Naive thymus-derived CD4-positive, alpha-beta T cell (primary cell): ENCODE measurements at places on chromosomes 7 and 10. TPM values are rescaled to one million over a fixed set of nuclear protein-coding genes. Genes with fewer than 3 reads are reported as not detected.

GRCh38 chr10:42987575-42987974, 89.3 kb upstream of the RET start:
- no peak overlapping the region for H3K4me3 ChIP-seq
- no peaks in the 10 kb centered on the region for H3K36me3 ChIP-seq
- no peak overlapping the region for H3K27ac ChIP-seq
- no peak for DNase-seq

The CLIP2 gene
- 1.1 and 1.3 TPM in 2 replicates for total RNA-seq

GRCh38 chr10:1183033-1183396, 126.8 kb downstream of the WDR37 start:
- no peaks in the 10 kb centered on the region for H3K36me3 ChIP-seq
- H3K27me3 ChIP-seq, result no peaks in the 10 kb centered on the region

DNA sequence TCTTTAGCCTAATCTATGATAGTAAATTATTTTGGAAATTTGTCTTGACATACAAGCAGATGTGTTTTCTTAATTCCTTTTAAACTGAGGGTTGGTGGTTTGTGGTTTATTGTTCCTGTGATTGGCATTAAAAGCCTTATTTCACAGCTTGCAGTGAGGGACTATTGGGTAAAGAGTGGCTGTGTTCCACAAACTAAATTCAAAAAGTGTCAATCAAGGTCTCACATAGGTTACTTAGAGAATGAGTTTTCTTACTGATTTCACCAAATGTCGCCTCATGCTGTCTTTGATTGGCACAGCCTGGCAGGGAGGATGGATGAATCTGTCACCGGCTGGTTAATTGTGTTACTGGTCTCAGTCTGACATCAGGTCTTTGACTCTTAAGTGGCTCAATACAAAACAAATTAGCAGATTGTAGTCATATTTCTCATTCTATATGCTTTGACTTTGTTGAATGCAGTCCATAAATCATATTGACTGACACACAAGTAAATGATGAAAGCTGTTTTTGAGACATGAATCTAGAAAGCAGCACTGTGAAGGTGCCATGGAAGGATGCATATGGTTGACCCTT, 66.8 kb upstream of the CYP26C1 start:
- no peak overlapping the region for H3K27ac ChIP-seq
- H3K4me3 ChIP-seq, result no peak overlapping the region
- no peaks in the 10 kb centered on the region for H3K4me1 ChIP-seq

GRCh38 chr10:130105724-130106123, 4.9 kb downstream of the C10orf143 start:
- no peak for DNase-seq
- no peak overlapping the region for H3K4me3 ChIP-seq
- no peak overlapping the region for H3K27ac ChIP-seq
- H3K4me1 ChIP-seq, result peaks cover 11% of the 10 kb centered on the region
- H3K36me3 ChIP-seq, result peaks cover 2% of the 10 kb centered on the region
- no peaks in the 10 kb centered on the region for H3K27me3 ChIP-seq

The TUBAL3 gene
- total RNA-seq, result not detected

GRCh38 chr7:5693529-5693928, 87.9 kb downstream of the RNF216 start:
- H3K4me1 ChIP-seq, result peaks cover 41% of the 10 kb centered on the region
- H3K36me3 ChIP-seq, result no peaks in the 10 kb centered on the region
- peak overlapping the region; percentile 86 for H3K27ac ChIP-seq
- H3K27me3 ChIP-seq, result no peaks in the 10 kb centered on the region
- H3K4me3 ChIP-seq, result peak overlapping the region; percentile 60

The CDHR1 gene
- 0.30 TPM for total RNA-seq

DNA sequence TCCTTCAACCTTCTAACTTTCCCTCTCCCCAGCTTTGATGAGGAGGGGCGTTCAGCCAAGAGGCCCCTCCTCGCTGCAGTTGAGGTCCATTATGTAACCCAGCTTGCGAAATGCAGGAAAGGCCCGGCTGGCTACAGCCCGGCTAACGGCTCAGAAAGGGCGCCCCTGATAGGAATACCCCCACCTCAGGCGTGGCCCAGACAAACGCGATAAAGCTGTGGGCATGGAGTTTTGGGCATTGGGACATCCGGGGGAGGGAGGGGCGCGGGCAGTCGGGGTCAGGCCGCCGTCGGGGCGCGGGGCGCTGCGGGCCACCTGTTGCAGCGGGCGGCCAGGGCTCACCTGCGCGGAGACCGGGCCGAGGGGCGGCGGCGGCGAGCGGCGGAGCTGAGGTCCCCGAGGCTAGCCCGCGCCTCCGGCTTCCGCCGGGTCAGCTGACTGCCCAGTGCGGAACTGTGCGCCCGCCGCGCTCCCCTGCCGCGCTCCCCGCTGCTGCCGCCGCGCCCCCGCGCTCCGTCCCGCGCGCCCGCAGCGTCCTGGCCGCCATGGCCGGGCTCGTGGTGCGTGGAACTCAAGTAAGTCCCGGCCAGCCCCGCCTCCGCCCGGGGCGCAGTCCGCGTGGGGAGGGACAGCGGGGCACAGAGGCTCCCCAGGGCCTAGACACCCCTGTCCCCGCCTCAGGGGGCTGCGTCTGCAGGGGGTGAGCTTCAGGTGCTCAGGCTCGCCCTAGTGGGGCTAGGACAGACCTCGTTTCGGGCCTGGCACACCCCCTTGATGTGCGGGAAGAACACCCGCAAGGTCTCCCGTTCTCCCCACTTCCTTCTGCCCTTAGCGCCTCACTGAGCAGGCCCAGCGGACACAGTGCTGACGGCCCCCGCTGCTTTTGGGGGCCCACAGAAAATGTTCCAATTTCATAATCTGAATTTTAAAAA, at the start of gene LRMDA:
Gene LRMDA (plus strand): TSS at position 445 of the 932 bp plus-strand sequence.
- H3K4me1 ChIP-seq, result no peaks in the 10 kb centered on the region
- H3K27me3 ChIP-seq, result no peaks in the 10 kb centered on the region
- no peak within 1 kb of the TSS for H3K4me3 ChIP-seq
- no peak within 1 kb of the TSS for H3K27ac ChIP-seq
- DNase-seq, result no peak

The PRKAR1B gene
- total RNA-seq, result 18.1 TPM

DNA sequence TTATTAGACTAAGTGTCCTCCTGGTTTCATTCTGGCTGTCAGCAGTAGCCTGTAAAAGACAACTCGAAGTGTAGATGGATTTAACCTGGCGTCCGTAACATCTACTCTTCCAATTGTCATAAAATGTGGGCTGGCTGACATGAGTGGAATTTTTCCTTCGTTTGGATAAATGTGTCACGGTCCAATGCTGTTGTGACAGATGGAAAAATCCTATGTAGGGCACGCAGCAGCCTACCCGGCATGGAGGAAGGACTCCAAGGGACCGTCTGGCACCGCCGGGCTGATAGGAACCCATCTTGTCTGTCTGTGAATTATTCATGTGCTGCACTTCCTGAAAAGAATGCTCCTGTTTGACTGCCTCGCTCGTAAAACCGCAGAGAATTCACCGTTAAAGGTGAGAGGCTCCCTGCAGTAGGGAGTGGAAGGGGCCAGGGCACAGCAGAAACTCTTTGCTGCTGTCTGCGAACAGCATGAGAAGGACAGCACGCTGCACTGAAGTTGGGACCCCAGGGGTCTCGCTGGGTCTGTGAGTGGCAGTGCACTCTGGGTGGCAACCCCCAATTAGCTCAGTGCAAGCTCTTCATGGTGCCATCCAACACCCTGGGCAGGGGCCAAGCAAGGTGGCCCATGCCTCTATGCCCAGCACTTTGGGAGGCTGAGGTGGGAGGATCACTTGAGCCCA, 1.6 kb upstream of the ORAI2 start:
- H3K36me3 ChIP-seq, result no peaks in the 10 kb centered on the region
- peak; percentile 74 for DNase-seq
- no peaks in the 10 kb centered on the region for H3K27me3 ChIP-seq
- peaks cover 49% of the 10 kb centered on the region for H3K4me1 ChIP-seq
- peak overlapping the region; percentile 96 for H3K27ac ChIP-seq

DNA sequence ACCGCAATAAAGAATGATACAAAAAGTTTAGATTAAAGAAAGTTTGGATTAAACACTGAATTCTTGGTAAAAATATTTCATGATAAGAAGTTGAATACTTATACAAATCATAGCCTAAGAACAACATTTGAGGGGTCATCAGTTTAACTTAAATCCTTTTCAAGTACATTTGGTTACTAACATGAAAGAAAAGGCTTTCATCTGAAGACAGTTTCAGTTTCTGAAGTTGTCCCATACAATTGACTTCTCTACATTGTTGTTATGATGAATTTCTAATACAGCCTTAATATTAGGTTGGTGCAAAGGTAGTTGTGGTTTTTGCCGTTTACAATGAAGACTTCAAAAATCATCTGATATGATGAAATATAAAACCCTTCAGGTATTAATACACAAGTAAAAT, 317.5 kb upstream of the MAGI2 start:
- no peaks in the 10 kb centered on the region for H3K27me3 ChIP-seq
- no peak overlapping the region for H3K27ac ChIP-seq
- no peaks in the 10 kb centered on the region for H3K36me3 ChIP-seq
- no peak for DNase-seq

DNA sequence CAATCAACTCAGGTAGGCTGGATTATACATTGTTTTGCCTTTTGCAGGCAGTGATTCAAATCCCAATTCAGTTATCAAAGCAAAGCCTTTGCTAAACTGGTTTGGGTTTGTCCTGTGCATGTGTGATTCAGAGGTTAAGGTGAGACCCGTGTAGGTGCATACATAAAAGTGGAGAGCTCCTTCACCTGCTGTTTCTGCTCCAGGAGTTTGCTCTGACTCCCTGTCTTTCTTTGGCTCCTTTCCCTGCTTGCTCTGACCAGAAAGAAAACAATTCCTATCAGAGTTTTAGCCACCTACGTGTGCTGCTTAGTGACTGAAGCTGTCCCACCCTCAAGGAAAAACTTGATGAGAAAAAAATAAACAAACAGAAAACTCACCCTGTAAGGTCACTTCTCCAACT, 101.1 kb downstream of the TPST1 start:
- no peak for DNase-seq
- no peak overlapping the region for H3K27ac ChIP-seq
- no peaks in the 10 kb centered on the region for H3K4me1 ChIP-seq
- no peak overlapping the region for H3K4me3 ChIP-seq
- no peaks in the 10 kb centered on the region for H3K36me3 ChIP-seq

- no peak overlapping the region for H3K4me3 ChIP-seq
- no peaks in the 10 kb centered on the region for H3K36me3 ChIP-seq
- H3K27me3 ChIP-seq, result no peaks in the 10 kb centered on the region
- H3K27ac ChIP-seq, result no peak overlapping the region
- DNase-seq, result no peak
Observed at GRCh38 chr10:77177161-77177560, 460.4 kb downstream of the KCNMA1 start.

- no peaks in the 10 kb centered on the region for H3K4me1 ChIP-seq
- no peak overlapping the region for H3K27ac ChIP-seq
- H3K27me3 ChIP-seq, result no peaks in the 10 kb centered on the region
- no peak overlapping the region for H3K4me3 ChIP-seq
- H3K36me3 ChIP-seq, result no peaks in the 10 kb centered on the region
- DNase-seq, result no peak
Observed at GRCh38 chr7:21543528-21544302, 876 bp downstream of the DNAH11 start.

- no peak overlapping the region for H3K4me3 ChIP-seq
- H3K36me3 ChIP-seq, result no peaks in the 10 kb centered on the region
- peaks cover 17% of the 10 kb centered on the region for H3K4me1 ChIP-seq
- no peak overlapping the region for H3K27ac ChIP-seq
- H3K27me3 ChIP-seq, result no peaks in the 10 kb centered on the region
Observed at GRCh38 chr10:35456784-35457183, 120.5 kb downstream of the CCNY start.

The FBXO24 gene
- total RNA-seq, result 3.1 TPM

DNA sequence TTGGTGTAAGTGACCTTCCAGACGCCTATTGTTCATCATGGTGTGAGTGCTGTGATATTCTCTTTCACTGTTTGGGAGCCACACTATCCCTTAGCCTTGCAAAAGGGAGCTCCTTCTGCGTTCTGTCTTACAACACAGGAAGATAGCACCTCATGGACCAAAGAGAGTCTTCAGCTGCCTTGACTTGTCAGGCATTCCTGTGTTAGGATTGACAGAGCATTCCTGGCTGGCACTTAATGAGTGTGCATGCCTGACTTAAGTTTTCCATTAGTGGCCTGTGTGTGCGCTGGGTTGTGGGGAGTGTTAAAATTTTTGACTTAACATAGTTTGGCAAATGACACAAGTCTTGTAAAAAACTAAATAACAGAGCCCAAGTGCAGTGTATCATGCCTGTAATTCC, 21.9 kb upstream of the MSRB2 start:
- H3K27me3 ChIP-seq, result no peaks in the 10 kb centered on the region
- no peaks in the 10 kb centered on the region for H3K36me3 ChIP-seq
- no peak overlapping the region for H3K27ac ChIP-seq
- no peak overlapping the region for H3K4me3 ChIP-seq
- no peaks in the 10 kb centered on the region for H3K4me1 ChIP-seq

DNA sequence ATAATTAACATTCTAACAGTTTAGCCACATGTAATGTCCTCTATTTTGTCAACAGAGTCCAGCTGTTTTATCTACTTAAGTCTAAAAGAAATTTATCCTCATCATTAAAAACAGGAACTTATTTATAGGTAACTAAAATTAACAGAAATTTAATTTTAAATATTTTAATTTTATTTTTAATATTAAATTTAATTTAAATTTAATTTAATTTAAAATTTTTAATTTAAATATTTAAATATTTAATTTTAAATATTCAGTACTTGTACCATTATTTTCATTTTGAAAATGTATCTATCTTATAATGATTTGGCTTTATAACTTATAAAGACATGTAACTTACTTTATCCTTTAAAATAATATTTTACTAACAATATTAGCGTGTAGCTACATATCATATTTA, 1.0 kb upstream of the GPR22 start:
- no peaks in the 10 kb centered on the region for H3K4me1 ChIP-seq
- no peak for DNase-seq
- no peak overlapping the region for H3K4me3 ChIP-seq

The MAGI2 gene
- 0.17 TPM for total RNA-seq

The NHLRC2 gene
- 23.8 TPM for total RNA-seq

DNA sequence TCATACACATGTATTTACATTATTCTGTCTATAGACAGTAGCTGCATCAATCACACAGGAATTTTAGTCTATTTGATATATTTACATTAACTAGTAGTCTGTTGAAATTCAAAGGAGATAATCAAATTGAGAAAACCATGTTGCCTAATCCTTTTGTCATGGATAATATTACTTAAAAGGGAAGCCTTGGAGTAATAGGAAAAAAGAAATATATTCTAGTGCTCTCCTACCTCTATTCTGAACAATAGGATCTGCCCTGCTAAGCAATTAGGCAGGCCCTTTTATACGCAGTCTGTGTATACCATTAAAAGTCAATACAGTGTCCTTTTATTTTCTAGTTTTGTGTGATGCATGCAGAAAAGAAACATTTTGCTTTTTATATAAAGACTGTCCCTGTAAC, 24.5 kb downstream of the UMAD1 start:
- no peak overlapping the region for H3K4me3 ChIP-seq
- DNase-seq, result no peak
- no peak overlapping the region for H3K27ac ChIP-seq
- H3K27me3 ChIP-seq, result no peaks in the 10 kb centered on the region
- no peaks in the 10 kb centered on the region for H3K4me1 ChIP-seq
